ENCODE measurements at places on chromosomes 13 and 19. TPM values are rescaled to one million over a fixed set of nuclear protein-coding genes. Genes with fewer than 3 reads are reported as not detected.

- no peak for DNase-seq
These were observed 740.5 kb downstream of the PCDH9 start for GRCh38 chr13:66489586-66489985.

DNA sequence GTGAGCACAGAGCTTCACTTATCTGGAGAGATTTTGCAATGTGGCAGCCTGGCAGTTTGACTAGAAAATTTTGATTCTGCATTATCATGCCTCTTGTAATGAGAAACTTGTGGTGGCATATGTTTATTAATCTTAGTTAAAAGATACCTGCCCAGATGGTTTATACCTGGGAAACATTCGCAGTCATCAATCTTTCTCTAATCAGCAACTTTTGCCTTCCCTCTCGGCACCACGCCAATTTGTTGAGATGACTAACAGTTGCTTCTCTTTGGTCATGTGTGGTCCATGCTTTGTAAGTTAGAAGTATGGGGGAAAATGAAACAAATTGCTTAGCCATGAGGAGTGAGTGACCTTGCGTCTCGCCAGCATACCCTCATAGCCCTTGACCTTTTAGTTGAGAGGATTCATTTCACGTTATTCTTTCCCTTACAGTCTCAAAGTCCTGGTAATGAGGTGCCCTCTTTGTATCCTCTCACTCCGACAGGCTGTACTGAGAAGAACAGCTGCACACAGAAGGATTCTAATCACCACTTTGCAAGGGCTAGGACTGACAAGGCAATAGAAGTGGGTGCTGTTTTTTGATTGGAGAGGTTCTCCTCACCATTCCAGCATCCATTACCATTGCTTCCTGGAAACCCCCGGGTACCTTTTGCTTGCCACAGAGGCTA, 201.4 kb downstream of the OXGR1 start:
- DNase-seq, result no peak

GRCh38 chr19:28497137-28497536, 715.8 kb downstream of the UQCRFS1 start:
- no peak for DNase-seq

GRCh38 chr13:59211606-59212005, 952.1 kb downstream of the DIAPH3 start:
- DNase-seq, result no peak

DNA sequence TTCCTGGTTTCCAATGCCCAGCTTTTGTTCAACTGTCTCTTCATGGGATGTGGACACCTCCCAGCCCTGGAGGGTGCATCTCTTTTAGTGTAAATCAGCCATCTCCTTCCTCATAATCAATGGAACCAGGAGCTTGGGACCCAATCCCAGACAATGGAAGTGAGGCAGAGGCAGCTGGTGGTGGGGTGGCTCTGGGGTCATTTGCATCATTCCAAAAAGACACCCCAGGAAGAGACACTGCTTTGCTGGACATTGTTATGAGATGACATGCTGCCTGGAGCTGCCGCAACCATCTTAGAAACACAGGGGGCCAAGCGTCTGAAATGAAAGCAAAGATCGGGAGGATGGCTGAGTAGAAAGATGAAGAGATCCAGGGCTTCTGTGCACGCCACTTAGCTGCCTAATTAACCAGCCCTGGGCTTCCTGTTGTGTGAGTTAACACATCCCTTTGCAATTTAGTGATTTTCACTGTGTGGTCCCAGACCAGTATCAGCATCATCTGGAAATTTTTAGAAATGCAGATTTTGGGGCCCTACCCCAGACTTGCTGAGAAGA, 36.1 kb downstream of the IRS2 start:
- no peak for DNase-seq

GRCh38 chr19:41604831-41605230, 22.0 kb downstream of the CEACAM4 start:
- no peak for DNase-seq

CASP14 gene
- total RNA-seq, result not detected

PLK5 gene
- total RNA-seq, result 0.96 TPM
